NK-92 treated with Interleukin-12 subunit alpha and Interleukin-12 subunit beta, amount 100 ng/mL, for 24 hours (cell line): ENCODE measurements at places on chromosomes 4 and X.

DNA sequence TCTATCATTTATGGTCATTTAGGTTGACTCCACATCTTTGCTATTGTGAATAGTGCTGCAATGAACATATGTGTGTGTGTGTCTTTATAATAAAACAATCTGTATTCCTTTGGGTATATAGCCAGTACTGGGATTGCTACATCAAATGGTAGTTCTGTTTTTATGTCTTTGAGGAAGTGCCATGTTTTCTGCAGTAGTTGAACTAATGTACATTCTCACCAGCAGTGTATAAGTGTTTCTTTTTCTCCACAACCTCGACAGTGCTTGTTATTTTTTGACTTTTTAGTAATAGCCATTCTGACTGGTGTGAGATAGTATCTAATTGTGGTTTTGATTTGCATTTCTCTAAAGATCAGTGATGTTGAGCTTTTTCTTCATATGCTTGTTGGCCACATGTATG lies 80.5 kb downstream of the ARHGAP6 start:
- DNase-seq = no peak

GRCh38 chr4:24108567-24108966 lies 218.7 kb upstream of the PPARGC1A start:
- DNase-seq = no peak

GRCh38 chrX:916230-916599 lies 285.6 kb downstream of the SHOX start:
- no peak for DNase-seq

DNA sequence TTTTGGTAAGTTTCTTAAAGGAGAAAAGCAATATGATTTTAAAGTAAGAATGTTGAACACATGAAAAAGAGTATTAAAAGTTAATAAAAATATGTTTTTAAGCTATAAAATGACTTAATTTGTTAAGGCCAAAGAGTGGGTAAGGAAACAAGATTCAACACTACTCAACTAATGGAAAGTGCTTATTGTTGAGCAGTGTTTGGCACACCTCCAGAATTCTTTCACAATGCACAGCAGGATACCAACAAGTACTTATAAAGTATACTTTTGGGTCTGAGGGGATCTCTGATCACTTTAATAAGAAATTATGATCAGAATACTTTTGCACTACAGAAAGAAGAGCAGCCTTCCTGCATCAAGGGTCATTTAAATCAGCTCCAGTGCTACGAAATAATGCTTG lies 5.9 kb downstream of the LAMP2 start:
- no peak for DNase-seq

GRCh38 chr4:39998659-39999345 lies 21.1 kb upstream of the PDS5A start:
- DNase-seq = no peak

- DNase-seq = no peak
Observed at GRCh38 chr4:174593701-174594100, 71.4 kb upstream of the HPGD start.

- no peak for DNase-seq
Observed at GRCh38 chr4:140533951-140534480, 10.0 kb downstream of the ELMOD2 start.

- DNase-seq = no peak
Observed at GRCh38 chrX:78321809-78322208, 5.6 kb downstream of the CYSLTR1 start.
